Lung (tissue), 17 donors: ENCODE measurements at places on chromosomes 11 and 22. TPM values are rescaled to one million over a fixed set of nuclear protein-coding genes. Genes with fewer than 3 reads are reported as not detected.

- no peaks in the 10 kb centered on the region for H3K36me3 ChIP-seq
- no peak overlapping the region for H3K27ac ChIP-seq
- H3K27me3 ChIP-seq: no peaks in the 10 kb centered on the region
- DNase-seq: no peak
- H3K4me3 ChIP-seq: no peak overlapping the region
- H3K4me1 ChIP-seq: no peaks in the 10 kb centered on the region
These were observed 51.0 kb downstream of the ALX4 start for GRCh38 chr11:44258839-44259420.

DNA sequence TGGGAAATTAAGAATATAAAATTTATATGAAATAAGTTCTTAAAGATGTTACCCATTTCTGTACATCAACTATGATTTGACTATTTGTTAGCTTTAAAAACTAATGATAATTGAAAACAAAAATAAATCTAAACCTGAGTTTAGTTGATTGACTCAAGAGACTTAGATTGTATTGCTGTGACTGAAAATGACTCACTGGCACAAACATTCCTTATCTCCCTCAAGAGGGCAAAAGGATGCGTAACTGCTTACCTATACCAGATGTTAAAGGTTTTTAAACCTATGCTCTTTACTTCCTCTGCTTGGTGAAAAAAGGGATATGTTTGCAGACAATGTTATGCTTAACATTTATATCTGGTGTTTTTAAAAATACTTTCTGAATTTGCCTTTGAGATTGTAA is 30.3 kb downstream of the ATM start:
- H3K36me3 ChIP-seq: peaks cover 40% of the 10 kb centered on the region
- no peak for DNase-seq
- H3K27me3 ChIP-seq: no peaks in the 10 kb centered on the region
- no peak overlapping the region for H3K27ac ChIP-seq

Gene PGGHG
- 63.3 TPM for total RNA-seq

GRCh38 chr11:104155375-104155774 is 8.6 kb downstream of the PDGFD start:
- DNase-seq: no peak
- H3K27me3 ChIP-seq: no peaks in the 10 kb centered on the region
- no peak overlapping the region for H3K4me3 ChIP-seq

GRCh38 chr11:64063777-64064176 is 28.0 kb downstream of the FLRT1 start:
- H3K36me3 ChIP-seq: no peaks in the 10 kb centered on the region
- H3K4me1 ChIP-seq: no peaks in the 10 kb centered on the region
- H3K27ac ChIP-seq: no peak overlapping the region
- H3K27me3 ChIP-seq: peaks cover 2% of the 10 kb centered on the region

Gene OR52I1
- not detected for total RNA-seq

GRCh38 chr11:37519781-37520180 is 921.7 kb upstream of the RAG2 start:
- H3K27ac ChIP-seq: no peak overlapping the region
- no peaks in the 10 kb centered on the region for H3K27me3 ChIP-seq
- no peak overlapping the region for H3K4me3 ChIP-seq
